WTC11 (cell line): ENCODE measurements at places on chromosomes 5 and 9.

- DNase-seq = no peak
- H3K36me3 ChIP-seq = peaks cover 35% of the 10 kb centered on the region
- no peak overlapping the region for H3K4me3 ChIP-seq
- 0 out of 2 replicates have a peak overlapping the region, but pooled peaks have one; percentile 45 for H3K27ac ChIP-seq
- no peaks in the 10 kb centered on the region for H3K27me3 ChIP-seq
These were observed 121.5 kb downstream of the EHMT1 start for GRCh38 chr9:137740312-137740711.

DNA sequence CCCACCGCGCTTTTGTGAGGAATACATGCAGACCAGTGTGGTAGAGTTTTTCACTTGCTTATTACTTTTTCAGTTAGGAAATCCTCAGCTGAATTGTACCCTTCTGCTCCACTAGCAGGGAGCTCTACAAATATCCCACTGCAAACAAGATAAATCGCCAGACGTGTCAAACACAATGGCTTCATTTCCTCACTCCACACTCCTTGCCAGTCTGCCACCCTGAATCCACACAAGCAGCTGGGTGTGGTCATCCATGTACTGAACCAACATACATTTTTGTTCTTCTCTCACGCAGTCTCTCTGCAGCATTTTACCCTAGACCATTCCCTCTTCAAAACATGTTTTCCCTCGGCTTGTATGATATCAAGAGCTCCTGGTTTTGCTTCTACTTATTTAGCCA is 3.7 kb upstream of the ROR2 start:
- peaks cover 25% of the 10 kb centered on the region for H3K27me3 ChIP-seq
- peaks cover 9% of the 10 kb centered on the region for H3K4me1 ChIP-seq
- no peak for DNase-seq
- H3K36me3 ChIP-seq = no peaks in the 10 kb centered on the region

GRCh38 chr9:82443312-82443711 is 454.7 kb downstream of the SPATA31D1 start:
- no peak overlapping the region for H3K27ac ChIP-seq
- H3K27me3 ChIP-seq = peaks cover 8% of the 10 kb centered on the region
- DNase-seq = no peak
- H3K4me3 ChIP-seq = no peak overlapping the region
- peaks cover 55% of the 10 kb centered on the region for H3K36me3 ChIP-seq
- no peaks in the 10 kb centered on the region for H3K4me1 ChIP-seq

DNA sequence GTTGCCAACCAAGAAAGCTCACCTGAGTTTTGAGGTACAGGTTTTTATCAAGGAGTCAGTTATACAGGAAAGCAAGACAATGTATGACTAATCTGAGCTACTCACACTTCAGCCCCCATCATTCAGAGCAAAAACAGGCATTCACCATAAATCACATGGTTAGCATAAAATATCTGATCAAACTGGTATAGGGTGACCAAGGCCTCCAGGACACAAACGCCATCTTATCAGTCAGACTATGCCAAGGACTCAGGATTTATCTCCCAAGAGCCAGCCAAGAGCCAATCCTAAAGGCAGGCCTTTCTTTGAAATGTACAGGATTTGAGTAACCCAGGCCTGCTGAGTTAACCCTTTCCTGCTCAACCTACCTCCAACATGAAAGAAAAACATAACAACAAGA is 313.0 kb upstream of the NREP start:
- H3K4me3 ChIP-seq = no peak overlapping the region
- no peak for DNase-seq
- no peak overlapping the region for H3K27ac ChIP-seq
- no peaks in the 10 kb centered on the region for H3K27me3 ChIP-seq
- H3K4me1 ChIP-seq = peaks cover 7% of the 10 kb centered on the region

- H3K27ac ChIP-seq = peak overlapping the region; percentile 6; the same call in 1 of the 2 replicates
- H3K27me3 ChIP-seq = no peaks in the 10 kb centered on the region
- no peaks in the 10 kb centered on the region for H3K36me3 ChIP-seq
- peaks cover 34% of the 10 kb centered on the region for H3K4me1 ChIP-seq
These were observed 214.4 kb upstream of the ACTBL2 start for GRCh38 chr5:57696825-57697570.

DNA sequence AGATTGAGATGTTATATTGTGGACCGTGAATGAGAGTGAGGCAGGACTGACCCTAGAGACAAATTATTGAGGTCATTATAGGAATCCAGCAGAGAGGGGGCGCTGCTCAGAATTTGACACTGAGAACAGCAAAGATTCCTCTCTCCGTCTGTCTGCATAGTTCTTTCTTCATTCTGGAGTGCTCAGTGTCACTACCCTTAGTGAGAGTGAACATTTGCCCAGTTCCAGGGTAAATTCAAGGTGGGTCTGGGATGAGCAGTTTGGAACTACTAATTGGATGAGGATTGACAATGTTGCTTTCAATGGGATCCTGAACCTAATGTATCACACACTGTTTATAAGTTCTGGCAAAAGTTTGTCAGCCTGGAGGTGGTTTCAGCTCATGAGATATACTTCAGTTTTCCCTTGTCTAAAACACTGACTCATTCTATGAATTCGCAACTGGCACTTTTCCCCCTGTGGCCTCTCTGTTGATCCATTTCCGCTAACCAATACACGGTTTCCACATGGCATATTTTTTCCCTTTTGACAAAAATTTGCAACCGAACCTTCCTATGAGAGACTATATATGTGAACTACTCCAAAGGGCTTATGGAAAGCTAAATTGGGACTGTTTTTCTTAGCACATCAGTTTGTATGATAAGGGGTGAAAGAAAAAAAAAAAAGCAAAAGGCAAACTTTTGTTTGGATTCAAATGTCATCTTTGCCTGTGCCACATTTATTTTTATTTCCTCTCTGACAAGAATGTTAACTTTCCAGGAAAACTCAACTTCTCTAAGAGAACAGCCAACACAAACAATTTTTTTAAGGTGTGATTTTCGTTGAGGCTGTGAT is 1240.7 kb upstream of the WWC1 start:
- H3K27ac ChIP-seq = no peak overlapping the region
- DNase-seq = peak; percentile 57
- H3K36me3 ChIP-seq = 0 out of 2 replicates have a peak, but pooled peaks cover 8% of the 10 kb centered on the region
- H3K4me3 ChIP-seq = no peak overlapping the region
- peaks cover 10% of the 10 kb centered on the region for H3K4me1 ChIP-seq
- no peaks in the 10 kb centered on the region for H3K27me3 ChIP-seq

DNA sequence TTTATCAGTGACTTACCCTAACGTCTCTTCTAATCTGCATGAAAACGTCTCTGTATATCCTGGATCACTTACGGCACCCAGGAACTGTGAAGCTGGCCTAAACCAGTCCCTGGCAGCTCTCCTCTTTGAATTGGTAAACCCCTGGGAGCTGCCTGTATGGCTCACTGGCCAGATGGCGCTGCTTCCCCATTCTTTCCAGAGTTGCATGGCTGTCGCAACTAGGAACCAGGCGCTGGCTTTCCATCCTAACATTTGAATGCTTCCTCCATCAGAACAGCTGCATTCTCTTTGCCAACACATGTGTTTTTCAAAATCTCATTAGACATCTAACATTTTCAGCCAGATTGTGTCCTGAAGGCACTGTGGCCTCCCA is 8.0 kb upstream of the PCA3 start:
- no peak overlapping the region for H3K4me3 ChIP-seq
- H3K36me3 ChIP-seq = no peaks in the 10 kb centered on the region
- H3K27me3 ChIP-seq = no peaks in the 10 kb centered on the region
- peak overlapping the region; percentile 9; the same call in 1 of the 2 replicates for H3K27ac ChIP-seq
- peaks cover 13% of the 10 kb centered on the region for H3K4me1 ChIP-seq
- DNase-seq = peak; percentile 69

DNA sequence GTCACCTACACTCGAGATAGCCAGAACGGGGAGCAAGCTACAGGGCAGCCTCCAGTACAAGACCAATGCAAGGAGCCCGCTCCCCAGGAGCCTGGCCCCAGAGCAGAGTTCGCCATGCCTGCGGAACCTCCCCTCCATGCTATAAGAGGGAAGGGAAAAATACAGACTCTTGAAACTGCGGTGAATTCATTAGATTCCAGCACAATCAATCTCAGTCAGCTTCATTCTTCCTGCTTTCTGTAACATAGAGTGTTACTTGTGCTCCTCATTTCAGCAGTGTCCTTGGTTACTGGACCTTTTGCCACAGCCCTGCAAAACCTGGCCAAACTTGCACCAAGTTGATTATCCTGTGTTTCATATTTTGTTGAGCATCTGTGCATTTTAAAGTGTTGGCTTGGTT is 22.2 kb upstream of the CREBRF start:
- no peak overlapping the region for H3K4me3 ChIP-seq
- DNase-seq = no peak
- no peaks in the 10 kb centered on the region for H3K4me1 ChIP-seq
- H3K36me3 ChIP-seq = peaks cover 7% of the 10 kb centered on the region; the same call in 1 of the 2 replicates
- H3K27me3 ChIP-seq = no peaks in the 10 kb centered on the region
- H3K27ac ChIP-seq = no peak overlapping the region

DNA sequence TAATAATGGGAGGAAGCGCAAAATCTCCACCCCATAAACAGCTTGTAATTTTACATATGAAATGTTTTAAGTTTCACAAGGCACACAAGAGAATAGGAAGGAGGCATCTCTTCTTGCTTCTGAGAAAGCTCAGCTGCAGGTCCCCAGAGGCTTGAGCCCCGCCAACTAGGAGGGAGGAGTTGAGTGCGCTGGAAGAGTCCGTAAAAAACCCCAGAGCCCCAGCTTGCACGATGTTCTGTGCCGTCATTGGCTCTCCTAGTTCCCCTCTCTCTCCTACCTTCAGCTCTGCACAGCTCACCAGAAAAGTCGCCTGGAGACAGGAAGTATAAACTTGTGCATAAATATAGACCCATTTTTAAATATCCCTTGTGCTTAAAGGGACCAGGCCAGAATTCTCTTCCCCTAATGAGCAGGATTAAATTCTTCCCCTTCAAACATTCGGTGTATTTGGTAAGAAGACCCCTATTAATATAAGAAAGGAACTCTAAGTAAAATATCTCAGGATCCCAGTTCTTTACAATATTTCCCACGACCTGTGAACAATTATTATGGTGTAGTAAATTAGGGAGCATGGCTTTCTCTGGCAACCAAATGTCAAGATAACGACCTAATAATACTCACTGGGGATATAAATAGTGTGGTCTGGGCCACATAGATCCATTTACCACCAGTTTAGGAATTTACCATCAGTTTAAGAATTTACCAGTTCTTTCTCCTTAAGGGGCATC is 13.7 kb downstream of the GLRX start:
- H3K4me3 ChIP-seq = no peak overlapping the region
- 0 out of 2 replicates have a peak, but pooled peaks cover 3% of the 10 kb centered on the region for H3K36me3 ChIP-seq
- H3K27me3 ChIP-seq = no peaks in the 10 kb centered on the region
- H3K27ac ChIP-seq = no peak overlapping the region

DNA sequence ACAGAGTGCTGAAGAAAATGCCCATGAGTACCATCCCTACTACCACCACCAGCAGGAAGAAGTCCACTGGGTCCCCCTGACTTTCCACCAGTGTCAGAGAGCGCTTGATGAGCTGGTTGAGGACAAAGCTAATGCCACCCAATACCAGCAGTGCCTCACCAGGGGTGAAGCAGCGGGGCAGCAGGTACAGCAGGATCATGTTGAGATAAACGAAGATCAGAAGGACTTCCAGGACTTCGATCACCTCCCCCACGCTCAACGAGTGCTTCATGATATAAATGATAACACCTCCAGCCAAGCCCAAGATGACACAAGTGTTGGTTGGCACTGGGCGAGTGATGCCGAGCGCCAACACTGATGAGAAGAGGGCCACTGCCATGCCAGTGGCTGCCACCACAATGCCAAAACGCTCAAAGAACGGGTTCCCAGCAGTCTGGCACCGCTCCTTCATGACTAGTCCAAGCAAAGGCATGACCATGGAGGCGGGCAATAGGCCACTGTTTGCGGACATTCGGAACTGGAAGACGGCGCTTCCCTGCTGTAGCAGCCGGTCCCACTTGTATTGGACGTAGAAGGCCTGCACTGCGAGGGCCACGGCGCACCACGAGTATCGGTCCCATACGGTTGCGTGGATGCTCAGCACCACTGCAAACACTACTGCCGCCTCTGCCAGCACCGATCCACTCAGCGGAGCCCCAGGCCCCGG is 679 bp downstream of the DOLK start:
- H3K27me3 ChIP-seq = no peaks in the 10 kb centered on the region
- peaks cover 11% of the 10 kb centered on the region for H3K4me1 ChIP-seq
- peak overlapping the region; percentile 97 for H3K4me3 ChIP-seq

GRCh38 chr5:143648696-143649095 is 163.3 kb upstream of the HMHB1 start:
- no peaks in the 10 kb centered on the region for H3K4me1 ChIP-seq
- no peak overlapping the region for H3K4me3 ChIP-seq
- H3K36me3 ChIP-seq = no peaks in the 10 kb centered on the region
- no peak for DNase-seq
- H3K27ac ChIP-seq = no peak overlapping the region
- H3K27me3 ChIP-seq = no peaks in the 10 kb centered on the region

DNA sequence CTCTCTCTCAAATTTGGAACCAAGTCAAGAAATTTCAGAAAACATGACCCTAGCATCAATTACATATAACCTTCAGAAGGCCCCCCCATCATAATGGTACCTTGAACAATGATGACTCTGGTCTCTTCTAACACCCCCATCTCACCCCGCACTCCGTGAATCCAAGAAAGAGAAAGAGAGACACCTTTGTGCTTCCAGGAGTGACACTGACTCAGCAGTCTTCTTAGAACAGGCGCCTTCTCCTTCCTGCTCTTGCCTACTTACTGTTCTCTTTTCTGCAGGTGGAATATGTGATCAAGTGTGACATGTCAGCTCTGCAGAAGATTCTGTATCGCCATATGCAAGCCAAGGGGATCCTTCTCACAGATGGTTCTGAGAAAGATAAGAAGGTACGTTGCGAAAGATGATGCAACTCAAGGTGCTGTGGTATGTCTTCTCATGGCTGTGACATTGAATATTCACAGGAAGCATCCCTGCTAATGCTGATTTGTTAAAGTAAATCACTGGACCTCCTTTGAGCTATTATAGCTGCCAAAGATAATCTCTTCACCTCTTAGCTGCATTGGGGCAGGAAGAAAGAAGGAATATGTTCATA is 81.3 kb downstream of the SMARCA2 start:
- H3K4me1 ChIP-seq = peaks cover 9% of the 10 kb centered on the region
- no peak overlapping the region for H3K4me3 ChIP-seq
- H3K27ac ChIP-seq = 0 out of 2 replicates have a peak overlapping the region, but pooled peaks have one; percentile 26

DNA sequence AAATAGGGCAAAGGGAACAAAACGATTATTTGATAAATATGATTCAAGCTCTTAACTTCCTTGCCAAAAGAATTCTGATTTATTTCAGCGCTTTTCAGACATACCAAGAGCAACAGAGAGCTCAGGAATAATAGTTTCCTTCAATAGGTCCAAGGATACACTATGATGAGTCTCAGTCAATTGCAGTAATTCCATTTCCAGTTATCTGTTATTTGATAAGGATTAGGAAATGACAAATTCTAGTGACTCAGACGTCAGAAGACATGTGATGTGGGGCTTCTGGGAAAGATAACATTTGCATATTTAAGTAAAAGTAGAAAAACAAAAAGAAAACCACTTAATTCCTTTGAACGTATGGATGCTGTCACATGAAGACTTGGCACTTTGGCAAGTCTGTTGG is 1250.8 kb upstream of the CDH18 start:
- H3K4me1 ChIP-seq = no peaks in the 10 kb centered on the region
- no peaks in the 10 kb centered on the region for H3K36me3 ChIP-seq
- no peak for DNase-seq
- H3K27me3 ChIP-seq = no peaks in the 10 kb centered on the region
- no peak overlapping the region for H3K4me3 ChIP-seq

GRCh38 chr9:444528-444927 is 229.9 kb downstream of the DOCK8 start:
- H3K27me3 ChIP-seq = no peaks in the 10 kb centered on the region
- H3K4me1 ChIP-seq = peaks cover 20% of the 10 kb centered on the region
- peaks cover 22% of the 10 kb centered on the region for H3K36me3 ChIP-seq

GRCh38 chr5:151591144-151591819 is at the start of gene FAT2:
Gene FAT2 (minus strand): TSS chr5:151591331. CDS start chr5:151568931, 22,400 bp downstream.
- no peaks in the 10 kb centered on the region for H3K36me3 ChIP-seq
- H3K4me3 ChIP-seq = peak within 1 kb of the TSS; percentile 43
- no peak within 1 kb of the TSS for H3K27ac ChIP-seq
- peaks cover 24% of the 10 kb centered on the region for H3K4me1 ChIP-seq
- H3K27me3 ChIP-seq = peaks cover 7% of the 10 kb centered on the region
